ENCODE measurements at places on chromosomes 5 and 9.

- peak; percentile 24 for DNase-seq
Measured at GRCh38 chr9:77647267-77648233, 572 bp downstream of the GNA14 start.

GRCh38 chr9:22863106-22863505 lies 416.5 kb downstream of the DMRTA1 start:
- DNase-seq = no peak

- DNase-seq = peak; percentile 72
Measured at GRCh38 chr5:9713356-9713755, 83.2 kb upstream of the TAS2R1 start.

DNA sequence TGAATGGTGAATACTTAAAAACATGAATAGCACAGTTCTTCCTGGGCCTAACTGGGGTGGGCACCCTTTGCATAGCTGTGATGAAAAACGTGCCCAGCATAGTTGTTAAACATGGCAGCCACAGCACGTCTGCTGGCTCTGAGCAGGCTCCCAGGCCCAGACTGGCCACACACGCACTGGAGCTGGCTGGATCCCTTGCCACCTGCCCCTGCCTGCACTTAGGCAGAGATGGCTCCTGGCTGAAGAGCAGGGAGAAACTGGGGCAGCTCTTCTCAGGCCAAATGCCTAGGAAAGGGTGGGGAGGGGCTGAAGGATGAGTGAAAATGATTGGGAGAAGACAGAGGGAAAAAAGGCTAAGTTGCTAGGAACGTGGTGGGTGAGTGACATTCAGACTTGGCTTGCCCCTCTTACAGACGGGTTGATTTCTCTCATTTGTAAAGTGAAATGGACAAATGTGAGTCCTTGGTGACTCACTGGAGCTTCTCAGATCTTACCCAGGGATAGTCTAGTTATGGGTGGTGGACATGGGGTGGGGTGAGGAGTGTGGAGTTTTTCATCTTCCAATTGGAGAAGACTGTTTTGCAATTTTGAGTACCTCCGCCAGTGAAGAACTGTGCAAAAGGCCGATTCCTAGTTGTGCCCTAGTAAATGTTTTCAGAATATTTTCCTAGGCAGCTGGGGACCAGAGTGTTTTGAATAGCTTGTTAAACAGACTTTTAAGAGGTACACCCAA lies 42.4 kb downstream of the TRIO start:
- no peak for DNase-seq

GRCh38 chr5:126189862-126190261 lies 233.3 kb upstream of the GRAMD2B start:
- DNase-seq = no peak

- no peak for DNase-seq
Measured at GRCh38 chr5:76565009-76565408, 58.2 kb downstream of the F2RL2 start.

DNA sequence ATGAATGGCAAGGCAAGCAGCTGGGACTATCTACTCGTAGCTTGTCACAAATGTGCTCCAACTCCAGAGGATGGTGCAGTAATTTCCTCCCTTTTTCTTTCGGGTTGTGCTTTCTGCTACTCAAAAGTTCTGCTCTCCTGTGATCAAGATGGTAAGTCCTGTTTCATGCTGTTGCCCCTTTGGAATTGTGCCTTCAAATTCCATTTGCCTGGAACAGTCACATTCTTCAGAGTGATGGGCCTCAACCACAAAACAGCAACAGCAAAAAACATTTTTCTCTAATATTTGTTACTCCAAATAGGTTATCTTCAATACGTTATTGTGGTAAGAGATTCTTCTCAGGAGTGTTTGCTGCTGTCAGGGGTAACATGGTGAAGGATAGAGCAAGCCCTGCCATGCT lies 209.3 kb downstream of the PALM2AKAP2 start:
- DNase-seq = no peak

DNA sequence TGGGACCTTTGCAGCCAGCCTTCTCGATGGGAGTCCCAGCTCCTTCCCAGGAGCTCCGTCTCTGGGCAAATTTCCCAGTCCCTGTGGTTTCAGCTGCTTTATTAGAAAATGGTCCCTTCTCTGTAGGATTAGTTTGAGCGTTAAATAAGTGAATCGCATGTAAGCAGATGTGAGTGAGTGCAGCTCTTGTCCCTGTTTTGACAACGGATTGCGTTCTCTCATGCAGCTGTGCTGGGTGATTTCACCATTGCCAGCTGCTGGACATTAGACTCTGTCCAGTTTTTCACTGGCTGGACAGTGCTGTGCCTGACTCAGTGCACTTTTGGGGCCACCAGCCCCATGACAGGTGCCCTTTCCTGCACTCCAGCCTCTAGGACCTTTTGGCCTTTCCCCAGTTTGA lies 11.6 kb upstream of the CEL start:
- DNase-seq = peak; percentile 33

DNA sequence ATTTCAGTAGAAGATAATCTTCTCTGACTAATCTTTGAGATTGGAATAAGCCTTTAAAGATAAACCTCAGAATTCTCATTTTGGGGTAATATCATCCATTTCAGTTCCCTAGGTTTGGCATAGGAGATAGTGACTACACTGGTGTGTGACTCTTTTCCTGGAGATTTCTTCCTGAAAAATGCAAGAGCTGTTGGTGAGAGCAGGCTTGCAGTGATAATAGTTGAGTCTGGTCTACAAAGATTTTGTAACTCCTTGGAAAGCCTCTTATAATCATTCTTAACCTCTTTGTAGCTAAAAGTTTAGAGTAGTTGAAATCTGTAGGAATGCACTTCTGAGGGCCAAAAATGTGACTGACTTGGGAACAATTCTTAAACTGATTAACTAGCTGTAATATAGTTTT lies 23.4 kb downstream of the RANBP17 start:
- DNase-seq = no peak

- DNase-seq = no peak
Measured at GRCh38 chr5:89372176-89372575, 489.2 kb upstream of the MEF2C start.

- DNase-seq = no peak
Measured at GRCh38 chr5:173963182-173963838, 25.7 kb upstream of the C5orf47 start.

- no peak for DNase-seq
Measured at GRCh38 chr5:112691758-112692157, 45.9 kb upstream of the APC start.

- DNase-seq = no peak
Measured at GRCh38 chr5:94945656-94946055, 327.2 kb downstream of the SLF1 start.

- DNase-seq = no peak
Measured at GRCh38 chr9:95193067-95193466, 124.4 kb downstream of the FANCC start.

GRCh38 chr9:91934654-91935053 lies 15.4 kb downstream of the ROR2 start:
- no peak for DNase-seq

DNA sequence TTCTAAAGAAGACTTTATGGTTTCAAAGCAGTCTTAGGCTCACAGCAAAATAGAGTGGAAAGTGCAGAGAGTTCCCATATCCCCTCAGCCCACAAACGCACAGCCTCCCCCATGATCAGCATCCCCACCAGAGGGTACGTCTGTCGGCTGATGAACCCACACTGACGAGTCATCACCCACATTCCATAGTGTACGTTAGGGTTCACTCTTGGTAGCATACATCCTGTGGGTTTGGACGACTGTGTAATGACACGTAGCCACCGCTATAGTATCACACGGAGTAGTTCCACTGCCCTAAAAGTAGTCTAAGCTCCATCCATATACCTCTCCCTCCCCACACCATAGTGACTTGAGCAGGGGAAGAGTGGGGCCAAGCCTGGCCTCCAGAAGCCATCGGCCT lies 135.7 kb upstream of the PHYKPL start:
- no peak for DNase-seq

DNA sequence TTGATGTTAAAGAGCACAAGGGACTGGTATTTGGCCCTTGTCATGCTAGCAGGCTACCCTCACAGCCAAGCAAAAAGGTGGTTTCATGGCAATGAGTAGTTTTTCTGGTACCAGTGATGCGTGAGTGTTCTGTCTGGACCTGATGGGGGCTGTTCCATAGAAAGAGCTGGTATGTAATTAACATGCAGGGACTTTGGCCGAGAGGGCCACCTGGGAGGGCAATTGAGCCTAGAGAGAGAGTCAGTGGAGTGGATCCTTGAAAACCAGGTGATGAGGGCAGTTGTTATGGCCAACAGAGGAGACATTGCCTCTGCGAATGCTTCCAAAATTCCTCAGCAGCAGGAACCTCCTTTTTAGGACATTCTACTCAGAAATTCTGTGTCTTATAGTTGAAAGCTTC lies 383.3 kb downstream of the PSAT1 start:
- no peak for DNase-seq

- DNase-seq = peak; percentile 42
Measured at GRCh38 chr5:87551911-87552310, 139.2 kb upstream of the CCNH start.

GRCh38 chr9:129408535-129409215 lies 212.2 kb downstream of the C9orf50 start:
- no peak for DNase-seq

- DNase-seq = no peak
Measured at GRCh38 chr5:38226091-38226490, 32.3 kb upstream of the EGFLAM start.

DNA sequence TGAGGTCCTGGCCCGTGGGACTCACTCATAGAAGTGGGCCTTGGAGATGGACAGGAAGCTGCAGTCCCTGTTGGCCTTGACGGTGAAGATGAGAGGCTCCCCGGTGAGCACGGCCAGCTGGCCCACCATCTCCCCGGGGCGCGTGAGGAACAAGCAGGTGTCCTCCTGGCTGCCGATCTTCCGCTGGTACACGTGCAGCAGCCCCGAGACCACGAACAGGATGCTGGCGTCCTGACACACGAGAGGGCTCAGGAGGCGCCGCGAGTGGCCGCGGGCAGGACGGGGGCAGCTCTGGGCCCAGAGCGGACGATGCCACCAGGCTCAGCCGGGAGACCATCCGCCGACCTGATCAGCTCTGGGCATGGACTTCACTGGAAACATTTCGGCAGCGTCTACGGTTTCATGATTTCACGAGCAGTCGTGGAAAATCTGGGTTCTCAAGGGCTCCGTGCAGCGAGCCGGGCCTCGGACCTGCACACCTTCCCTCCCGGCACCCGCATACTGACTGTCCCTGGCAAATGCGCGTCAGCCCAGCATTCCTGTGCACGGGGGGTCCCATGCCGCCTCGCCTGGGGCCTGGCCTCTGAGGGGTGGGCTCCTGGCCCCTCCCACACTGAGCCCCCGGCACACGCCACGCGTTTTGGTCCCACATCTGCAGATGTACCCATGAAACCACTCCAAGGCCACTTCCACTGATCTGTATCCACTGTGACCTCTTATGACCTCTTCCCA lies 41.7 kb upstream of the NSMF start:
- DNase-seq = no peak

- peak; percentile 28 for DNase-seq
Measured at GRCh38 chr5:33936381-33937016, at the start of gene RXFP3. TSS of gene RXFP3 (plus strand) at chr5:33936386. CDS start at chr5:33936741, 355 bp downstream.

GRCh38 chr5:96610747-96611146 lies 51.4 kb upstream of the CAST start:
- DNase-seq = no peak

DNA sequence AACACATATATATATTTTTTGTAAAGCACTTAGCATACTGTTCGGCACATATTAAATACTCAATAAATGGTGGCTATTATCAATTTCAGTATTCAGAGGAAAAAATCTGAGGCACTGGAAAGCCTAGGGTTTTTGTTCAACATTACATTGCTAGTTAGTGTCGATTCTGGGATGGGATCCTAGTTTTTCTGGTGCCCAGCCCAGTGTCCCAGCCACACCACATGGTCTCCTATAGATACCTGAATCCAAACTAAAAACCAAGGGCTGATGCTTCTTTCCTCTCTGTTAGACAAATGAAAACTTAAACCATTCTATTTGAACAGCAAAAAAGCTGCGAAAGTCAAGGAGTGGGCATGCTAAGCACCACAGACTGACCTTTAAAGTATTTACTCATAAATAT lies 810.7 kb upstream of the DMAC1 start:
- no peak for DNase-seq

GRCh38 chr9:95009459-95009858 lies 283.0 kb downstream of the AOPEP start:
- DNase-seq = no peak

GRCh38 chr5:56366986-56367385 lies 133.9 kb upstream of the ANKRD55 start:
- DNase-seq = no peak
